Left renal pelvis (tissue), 4 donors: ENCODE measurements at places on chromosomes 7 and 10.
A peak's percentile ranks its signal among the peaks of the same experiment; 100 is the strongest.

DNA sequence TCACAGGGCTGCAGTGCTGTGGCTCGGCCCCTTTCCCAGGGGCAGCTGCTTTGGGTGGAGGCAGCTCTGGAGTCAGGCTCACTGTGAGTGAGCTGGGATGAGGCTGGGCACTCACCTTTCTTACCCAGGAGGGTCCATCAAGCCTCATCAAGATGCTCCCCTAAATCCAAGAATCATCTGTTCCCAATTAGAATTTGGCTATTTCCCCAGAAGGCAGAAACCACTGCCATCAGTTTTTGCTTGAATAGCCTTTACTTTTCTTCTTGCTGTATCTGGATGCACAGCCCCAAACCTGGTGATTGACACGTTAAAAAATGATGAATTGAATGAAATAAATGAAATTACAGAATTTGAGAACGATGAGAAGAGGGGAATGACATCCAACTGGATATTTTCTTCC is 74.3 kb upstream of the LYZL1 start:
- no peak for DNase-seq

DNA sequence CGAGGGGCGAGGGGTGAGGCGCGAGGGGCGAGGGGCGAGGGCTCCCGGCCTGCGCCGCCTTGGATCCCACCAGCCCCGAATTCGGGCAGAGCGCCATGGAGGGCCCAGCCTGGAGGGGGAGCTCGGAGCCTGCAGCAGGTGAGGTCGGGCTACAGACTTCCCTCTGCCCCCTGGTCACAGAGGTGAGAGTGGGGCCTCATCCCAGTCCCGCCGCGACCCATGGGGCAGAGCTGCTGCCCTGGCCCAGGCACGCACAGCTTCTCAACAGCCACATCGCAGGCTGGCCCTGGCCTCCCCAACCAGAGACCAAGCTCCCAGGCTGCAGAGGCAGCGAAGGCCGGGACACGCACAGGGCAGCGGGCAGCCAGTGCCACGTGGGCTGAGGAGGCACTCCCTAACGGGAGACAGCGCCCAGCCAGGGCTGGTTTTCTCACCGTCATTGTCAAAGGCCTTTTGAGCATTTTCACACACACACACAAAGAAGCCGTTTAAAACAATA is 191.8 kb downstream of the PTPRN2 start:
- DNase-seq: no peak

DNA sequence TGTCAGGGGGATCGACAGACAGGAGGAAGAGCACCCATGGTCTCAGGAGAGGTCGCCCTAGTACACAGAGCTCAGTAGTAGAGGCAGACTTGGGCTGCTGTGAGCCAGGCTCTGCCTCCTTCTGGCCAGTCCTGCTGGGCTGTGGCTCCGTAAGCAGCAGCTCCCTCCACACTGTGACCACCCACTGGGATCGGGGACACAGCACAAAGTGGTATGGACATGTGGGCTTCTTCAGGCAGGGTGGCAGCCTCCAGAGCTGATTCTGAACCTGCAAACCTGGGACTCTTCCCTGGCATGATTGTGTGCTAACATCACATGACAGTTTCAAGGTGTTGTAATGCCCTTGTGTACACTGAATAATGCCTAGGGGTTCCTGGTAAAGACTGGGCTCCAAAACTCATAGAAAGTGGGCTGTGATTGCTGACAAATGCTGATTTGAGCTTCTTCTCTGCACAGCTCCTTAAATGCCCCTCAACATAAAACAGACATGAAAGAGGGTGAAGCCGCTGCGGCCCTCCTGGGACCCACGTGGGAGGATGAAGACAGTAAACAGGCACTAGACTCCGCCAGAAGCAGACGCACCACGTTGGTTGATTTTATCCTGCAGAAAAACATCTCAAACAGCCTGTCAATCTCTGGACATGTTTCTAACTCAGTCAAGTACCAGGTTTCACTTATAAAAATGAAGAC is 76.7 kb downstream of the GPR26 start:
- no peak for DNase-seq

DNA sequence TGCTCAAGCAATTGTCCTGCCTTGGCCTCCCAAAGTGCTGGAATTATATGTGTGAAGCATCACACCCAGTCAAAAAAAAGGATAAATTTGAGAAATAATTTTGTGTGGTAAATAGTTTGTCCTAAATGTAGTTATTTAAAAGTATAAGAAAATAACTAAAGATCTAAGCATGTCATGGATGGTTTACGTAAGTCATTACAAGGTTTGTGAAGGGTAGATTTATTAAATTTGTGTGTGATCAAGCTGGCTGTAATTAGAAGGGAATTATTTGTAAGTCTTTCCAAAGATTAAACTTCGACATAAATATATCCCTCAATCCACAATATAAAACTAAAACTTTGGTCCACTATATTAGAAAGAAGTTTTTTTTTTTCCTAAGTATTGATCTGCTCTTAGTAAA is 28.6 kb downstream of the ORC5 start:
- DNase-seq: no peak

DNA sequence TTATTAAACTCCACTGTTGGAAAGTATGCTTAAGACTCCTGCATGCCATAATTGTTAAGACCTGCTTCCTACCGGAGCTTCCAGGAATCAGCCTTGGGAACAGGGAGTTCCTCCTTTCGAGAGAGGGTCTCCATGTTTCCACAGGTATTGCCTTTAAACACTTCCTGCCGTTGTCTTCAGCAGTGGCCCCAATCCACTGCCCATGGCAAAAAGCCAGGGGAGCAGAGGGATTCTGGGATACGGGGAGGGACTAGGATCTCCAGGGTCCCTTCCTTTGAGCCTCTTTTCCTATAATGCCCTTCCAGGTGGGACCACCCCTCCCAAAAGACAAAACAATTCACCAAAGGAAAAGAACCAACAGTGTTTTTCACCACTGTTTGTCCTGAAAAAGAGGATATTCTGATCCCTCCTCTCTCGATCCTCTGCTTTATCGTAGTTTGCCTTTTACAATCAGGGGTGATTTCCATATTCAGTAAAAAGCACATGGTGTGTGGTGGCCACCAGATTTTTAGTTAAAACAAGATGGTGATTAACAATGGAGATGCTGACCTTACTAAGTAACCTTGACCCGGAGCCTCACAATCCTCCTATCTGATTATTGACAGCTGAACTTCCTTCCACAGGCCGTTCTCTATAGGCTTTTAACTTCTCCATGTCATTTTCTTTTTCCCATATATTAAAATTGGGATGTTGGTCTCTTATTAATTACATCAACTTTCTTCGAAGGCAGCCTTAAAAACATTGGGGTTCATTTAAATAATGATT is 36.0 kb downstream of the LRRC72 start:
- no peak for DNase-seq

DNA sequence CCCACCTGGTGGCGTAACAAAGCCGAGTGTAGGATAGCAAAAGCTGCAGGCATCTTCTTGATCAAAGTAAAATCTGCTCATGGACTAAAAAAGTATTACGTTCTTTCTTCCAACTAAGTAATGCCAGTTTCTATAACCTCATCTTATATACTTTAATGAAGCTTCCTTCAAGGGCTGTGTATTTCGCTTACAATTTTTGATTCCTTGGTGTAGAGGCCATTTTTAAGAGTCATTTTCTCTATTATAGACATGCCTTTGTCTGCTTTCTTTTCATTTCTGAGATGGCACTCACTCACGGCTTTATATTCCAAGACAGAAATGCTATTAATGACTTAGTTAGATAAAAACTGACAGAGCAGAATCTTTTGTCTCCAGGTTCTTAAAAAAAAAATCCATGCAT is 194.0 kb downstream of the HECW1 start:
- no peak for DNase-seq

- DNase-seq: peak; percentile 78
Observed at GRCh38 chr7:1664711-1665548, 5.1 kb upstream of the ELFN1 start.

DNA sequence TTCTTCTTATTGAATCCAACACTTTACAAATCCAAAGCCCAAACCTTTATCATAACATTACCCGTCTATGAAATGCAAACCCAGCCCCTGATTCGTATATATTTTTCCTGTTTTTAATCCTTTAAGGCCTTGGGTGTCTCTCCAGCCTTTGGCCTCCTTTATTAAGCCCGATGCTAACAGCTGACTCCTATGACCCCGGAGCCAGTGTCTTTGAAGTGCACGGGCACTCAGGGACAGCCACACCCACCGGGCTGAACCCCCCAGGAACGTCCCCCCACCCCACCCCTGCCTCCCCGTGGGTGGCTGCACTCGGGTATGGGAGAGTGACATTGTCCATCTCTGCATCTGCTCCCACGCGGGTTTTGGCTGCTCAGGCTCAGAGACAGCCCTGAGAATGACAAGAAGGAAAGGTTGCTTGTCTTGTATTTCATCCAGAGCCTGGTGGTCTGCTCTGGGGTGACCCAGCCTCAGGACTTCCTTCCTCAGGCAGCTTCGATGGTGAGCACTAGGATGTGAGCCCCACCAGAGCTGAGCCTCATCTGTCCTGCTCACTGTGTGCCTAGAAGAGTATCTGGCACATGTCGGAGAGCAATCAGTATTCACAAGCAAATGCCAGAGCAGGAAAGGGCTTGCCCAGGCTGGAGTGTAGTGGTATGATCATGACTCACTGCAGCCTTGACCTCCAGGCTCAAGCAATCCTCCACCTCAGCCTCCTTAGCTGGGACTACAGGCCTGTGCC is 210.4 kb downstream of the SKIDA1 start:
- DNase-seq: no peak

DNA sequence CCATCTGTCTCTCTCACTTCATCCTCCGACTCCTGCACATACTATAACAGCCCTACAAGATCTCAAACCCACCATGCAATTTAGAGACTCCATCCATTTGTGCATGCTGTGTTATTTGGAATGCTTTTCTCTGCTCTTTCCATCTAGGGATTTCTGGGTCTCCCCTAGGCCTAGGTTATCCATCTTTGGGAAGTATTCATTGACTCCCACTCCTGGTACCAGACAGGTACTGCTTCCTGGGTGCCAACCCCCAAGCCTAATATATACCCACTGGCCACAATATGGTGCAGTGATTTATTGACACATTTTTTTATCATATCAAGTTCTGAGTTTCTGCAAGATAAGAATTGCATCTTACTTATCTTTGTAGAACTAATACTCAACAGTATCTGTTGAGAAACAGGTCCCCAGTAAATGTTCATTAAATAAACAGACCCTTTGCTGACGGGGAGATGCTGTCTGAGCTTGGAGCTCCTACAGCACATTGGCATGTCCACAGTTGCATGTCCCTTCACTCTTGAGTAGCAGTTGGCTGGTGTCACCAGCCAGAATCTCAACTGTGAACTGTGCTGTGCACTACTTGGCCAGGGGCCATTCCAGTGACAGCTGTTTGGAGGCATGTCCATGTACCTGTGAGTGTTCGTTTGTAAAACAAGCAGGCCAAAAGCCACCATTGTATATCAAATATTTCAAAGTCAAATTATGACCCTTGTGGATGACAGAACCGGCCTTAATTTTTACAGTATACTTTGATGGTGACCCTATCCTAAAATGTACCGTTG is 223.3 kb upstream of the NFE2L3 start:
- DNase-seq: no peak

DNA sequence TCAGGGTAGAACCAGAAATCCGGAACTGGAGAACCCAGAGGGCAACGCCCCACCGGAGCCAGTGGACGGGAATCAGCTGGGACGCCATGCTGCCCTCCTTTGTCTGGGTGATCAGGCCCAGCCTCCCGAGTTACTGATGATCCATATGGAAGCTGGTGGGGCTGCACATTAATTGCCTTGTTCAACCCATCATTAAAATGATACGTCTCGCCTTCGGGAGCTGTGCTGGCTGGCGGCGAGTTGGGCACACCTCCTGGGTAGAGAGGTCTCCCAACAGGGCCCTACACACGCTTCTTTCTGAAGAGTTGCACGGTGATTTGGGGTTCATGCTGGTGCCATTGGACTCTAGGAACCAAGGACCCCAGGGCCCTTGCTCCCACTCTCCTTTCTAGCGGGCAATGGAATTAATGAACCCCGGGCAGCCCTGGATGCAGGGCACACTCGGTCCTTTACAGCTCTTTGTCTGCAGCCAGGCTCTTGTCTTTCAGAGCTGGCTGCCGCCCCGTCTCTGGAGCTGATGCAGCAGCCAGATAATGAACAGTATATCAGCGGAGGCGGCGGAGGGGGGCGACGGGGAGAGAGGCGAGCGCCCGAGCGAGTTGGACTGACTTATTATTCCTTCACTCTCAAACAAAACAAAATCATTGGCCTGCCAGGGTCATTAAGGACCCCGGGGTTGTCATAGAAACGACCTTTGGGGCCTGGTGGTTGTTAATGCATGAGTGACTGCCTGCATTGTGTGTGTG is 412.2 kb upstream of the ZMIZ1 start:
- DNase-seq: peak; percentile 67

DNA sequence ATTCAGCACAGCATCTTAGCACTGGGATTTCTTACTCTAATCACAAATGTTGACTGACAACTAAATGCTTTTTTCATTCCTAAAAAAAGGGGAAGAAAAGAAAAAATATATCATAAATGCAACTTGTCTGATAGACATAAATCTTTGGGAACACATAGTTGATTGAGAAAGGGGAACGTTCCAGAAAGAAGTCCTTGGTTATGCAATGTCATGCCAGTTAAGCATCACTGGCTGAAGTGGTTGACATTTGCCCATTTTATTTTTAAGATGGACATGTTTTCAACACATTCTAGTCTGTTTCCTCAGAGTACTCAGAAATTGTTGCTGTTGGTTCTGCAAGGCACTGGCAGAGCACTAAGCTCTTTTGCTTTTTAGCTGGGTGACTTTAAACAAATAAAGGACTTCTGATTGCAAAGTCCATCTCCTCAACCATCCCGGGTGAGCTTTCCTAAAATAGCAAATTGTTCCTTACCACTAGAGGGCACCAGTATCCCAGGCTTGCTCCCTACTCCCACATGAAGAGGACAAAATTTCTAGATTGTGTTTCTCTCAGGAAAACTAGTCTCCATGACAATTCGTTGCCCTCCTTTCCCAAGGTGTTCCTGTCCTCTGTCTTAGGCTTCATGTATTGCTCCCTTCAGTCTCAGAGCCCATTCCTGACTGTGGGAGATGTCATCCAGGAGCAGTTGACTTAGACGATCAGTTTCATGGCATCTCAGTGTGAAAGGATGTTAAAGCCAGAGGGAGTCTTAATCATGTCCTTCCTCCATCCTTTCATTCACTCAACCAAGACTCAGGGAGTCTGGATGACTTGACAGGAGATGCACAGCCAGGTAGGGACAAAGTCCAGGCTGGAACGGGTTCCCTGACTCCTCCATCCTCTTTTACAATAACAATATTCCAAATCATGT is 23.9 kb downstream of the OPALIN start:
- DNase-seq: peak; percentile 32

DNA sequence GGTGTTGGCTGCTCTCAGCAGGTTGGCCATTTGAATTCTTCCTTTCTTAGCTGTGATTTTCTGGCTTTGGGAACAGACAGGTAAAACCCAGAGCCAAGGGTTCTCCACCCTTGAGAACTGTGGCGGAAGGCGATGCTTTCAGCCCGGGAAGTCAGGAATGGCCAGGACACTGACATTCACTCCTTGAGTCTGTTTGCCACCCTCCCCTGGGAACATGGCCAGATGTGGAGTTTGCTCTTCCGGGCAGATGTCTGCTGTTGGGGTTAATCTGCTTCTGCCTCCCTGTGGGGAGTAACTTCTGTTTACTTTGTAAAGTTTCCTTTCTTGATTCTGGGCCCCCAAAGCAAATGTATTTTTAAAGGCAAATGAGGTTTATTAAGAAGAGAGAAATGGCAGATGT is 17.7 kb downstream of the GATA3 start:
- DNase-seq: no peak
